Stimulated activated naive B cell treated with anti-CD40 and anti-IgM and Interleukin-4, amounts not matched to agents 10 μg/mL and 1 μg/mL and 100 μg/mL, for 72 hours (primary cell): ENCODE measurements at places on chromosomes 3 and 15.

DNA sequence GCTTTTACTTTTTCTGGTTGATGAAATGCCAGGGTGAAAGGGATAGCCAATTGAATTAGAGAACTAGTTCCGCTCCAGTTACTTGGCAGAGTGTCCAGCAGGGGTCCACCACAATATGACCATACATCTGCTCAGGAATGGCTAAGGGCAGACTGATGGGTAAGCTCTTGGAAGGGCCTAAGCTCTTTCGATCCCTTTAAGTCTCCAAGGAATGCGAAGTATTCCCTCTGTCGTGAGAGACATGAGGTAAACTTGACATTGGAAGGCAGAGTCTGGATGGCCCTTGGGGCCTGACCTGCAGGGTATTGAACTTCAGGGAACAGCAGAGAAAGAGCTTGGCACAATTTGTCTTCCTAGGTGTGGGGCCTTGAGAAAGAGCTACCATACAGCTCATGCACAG, 805.8 kb downstream of the PLOD2 start:
- DNase-seq = no peak

GRCh38 chr3:149575961-149576564, 81.8 kb downstream of the WWTR1 start:
- no peak for DNase-seq

DNA sequence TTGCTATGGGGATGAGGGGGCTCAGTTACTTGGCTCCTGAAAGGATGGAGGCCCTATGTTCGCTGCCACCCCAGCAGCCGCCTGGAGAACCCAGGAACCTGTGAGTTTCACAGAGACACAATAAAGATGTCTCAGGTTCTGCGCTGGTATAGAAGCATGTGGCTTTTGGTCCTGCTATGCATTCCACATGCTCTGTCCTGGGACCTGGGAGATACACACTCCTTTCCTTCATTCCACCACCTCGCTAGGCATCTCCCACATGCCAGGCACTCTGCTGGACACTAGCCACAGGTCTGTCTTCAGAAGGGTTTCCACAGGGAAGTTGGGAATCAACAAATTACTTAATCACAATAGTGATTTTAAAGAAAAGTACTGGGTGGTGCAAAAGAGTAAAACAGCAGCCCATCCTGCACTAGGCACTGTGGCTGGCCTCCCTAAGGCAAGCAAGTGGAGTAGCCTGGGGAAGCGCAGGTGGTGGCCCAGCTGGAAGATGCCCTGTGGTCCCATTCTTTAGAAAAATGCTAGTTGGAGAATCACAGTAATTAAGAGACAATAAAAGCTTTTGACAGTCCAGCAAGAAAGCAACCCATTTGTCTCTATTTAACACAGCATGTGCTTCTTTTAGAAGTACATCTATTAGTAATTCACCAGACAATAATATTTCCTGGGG, 408.9 kb upstream of the WNT5A start:
- no peak for DNase-seq

DNA sequence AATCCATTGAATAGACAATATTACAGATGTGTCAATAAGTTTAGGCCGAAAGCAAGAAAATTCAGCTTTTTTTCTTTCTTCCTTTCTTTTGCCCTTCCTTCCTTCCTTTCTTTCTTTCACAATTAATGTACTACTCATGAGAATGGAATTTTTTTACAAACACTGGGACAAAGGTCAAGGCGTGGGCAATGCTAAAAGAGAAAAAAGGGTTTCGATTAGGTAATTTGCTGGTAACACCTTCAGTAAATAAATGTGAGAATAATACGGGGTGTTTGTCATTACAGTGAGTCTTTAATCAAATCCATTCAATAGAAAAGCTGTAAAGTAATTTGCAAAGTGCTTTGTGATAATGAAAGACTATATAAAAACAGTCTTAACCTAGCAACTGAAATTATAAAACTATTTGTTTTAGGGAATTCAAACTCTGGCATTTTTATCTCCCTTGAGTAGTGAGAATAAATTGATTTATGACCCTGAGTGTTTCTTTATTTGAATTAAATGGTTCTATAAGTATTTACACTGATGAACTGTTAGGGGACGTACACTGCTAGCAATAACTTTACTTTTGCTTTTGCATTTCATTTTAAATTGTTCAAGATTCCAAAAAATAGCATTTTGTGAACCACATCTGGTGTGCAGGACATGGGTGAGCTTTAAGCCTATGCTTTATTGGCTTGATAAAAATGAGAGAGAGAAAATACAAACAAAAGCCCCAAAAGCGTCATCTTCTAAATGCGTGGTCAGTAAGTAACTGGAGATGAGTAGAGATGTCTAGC, 104.2 kb upstream of the THRB start:
- no peak for DNase-seq

GRCh38 chr3:120203016-120203415, 82.0 kb downstream of the GPR156 start:
- DNase-seq = no peak

DNA sequence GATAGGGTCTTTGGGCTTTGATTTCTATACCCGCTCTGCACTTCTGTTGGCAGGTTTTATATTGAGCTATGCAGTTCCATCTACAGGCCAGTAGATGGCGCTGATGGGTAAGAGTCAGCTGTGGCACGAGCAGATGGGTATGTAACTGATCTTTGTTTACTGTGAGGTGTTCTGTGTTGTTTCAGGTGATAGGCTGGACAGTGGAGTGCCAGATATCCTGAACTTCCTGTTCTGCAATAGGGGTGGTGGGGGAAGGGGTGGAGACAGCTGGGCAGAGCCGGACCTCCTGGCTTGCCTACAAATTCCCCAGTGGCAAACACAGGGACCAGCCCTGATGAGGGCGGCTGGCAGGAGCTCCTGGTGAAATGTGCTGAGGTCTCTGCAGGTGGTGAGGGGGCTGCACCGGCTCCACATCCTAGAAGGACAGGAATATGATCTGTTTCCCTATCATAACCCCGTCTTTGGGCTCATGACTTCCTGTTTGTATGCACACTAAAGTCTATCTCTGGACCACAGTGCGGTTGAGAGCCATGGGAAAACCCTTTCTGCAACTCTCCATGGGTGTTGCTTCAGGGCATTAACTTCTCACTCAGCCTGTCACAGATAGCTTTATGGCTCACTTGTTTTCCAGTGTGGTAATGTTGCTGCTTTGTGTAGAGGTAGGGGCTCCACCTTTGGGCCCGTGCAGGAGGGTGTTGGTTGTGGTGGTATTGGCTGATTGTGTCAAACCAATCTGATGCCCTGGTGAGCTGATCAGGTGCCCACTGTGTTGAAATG, 13.4 kb upstream of the FAM98B start:
- DNase-seq = no peak

DNA sequence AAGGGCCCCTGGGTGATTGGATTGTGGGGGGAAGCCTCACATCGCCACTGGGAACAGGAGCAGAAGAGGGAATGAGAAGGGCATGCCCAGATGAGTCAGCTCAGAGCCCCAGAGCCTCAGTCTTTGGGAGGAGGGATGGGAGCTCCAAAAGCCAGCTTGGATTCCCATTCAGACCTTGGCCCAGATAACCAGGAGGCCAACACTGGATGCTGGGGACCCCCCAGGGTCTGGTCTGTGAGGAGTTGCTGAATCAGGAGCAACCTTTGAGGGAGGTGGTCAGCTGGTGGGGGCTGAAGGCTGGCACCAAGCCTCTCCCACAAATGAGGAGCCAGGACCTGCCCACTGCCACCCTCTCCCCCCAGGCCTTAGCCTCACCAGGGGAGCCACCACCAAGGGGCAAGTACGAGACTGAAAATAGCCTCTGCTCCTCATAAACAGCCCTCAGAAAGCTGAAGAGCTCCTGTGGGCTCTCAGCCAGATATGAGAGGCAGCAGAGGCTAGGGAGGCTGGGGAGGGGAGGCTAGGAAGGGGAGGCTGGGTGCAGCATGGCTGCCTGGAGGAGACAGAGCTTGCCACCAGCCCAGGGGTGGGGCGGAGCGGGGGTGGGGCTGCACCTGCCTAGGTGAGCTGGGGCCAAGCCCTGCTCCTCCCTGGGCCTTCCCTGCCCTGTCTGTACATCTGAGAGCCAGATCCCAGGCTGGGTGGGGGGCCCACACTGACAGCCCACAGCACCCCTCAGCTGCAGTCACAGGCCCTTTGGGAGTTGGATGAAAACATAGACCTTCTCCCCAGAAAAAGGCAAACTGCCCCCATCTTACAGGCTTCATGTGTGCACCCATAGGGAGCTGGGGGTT, 99.8 kb downstream of the SEC22A start:
- DNase-seq = no peak

- no peak for DNase-seq
Observed at GRCh38 chr3:34183611-34184340, 385.3 kb downstream of the PDCD6IP start.

DNA sequence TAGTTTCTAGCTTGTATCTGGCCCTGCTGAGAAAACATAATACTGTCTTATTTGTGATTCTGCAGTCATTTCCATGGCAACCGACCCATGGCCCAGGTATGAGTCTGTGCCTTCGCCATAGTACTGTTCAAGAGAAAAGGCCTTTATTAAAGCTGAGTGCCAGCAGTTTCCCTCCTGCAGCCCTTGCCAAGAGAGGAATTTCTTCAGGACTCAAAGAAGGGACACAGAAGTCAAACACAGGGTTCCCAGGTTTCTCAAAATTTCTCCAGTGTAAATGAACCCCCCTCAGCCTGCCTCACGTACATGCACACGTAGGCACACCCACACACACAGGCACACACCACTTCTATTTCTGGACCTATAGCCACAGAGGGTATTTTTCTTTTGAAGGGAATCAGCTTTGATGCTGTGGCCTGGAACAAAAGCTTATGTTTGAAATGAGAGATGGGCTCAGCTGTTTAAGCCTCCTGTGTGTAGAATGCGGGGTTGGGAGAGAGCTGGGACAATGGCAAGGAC, 269.2 kb downstream of the PDCD6IP start:
- no peak for DNase-seq

DNA sequence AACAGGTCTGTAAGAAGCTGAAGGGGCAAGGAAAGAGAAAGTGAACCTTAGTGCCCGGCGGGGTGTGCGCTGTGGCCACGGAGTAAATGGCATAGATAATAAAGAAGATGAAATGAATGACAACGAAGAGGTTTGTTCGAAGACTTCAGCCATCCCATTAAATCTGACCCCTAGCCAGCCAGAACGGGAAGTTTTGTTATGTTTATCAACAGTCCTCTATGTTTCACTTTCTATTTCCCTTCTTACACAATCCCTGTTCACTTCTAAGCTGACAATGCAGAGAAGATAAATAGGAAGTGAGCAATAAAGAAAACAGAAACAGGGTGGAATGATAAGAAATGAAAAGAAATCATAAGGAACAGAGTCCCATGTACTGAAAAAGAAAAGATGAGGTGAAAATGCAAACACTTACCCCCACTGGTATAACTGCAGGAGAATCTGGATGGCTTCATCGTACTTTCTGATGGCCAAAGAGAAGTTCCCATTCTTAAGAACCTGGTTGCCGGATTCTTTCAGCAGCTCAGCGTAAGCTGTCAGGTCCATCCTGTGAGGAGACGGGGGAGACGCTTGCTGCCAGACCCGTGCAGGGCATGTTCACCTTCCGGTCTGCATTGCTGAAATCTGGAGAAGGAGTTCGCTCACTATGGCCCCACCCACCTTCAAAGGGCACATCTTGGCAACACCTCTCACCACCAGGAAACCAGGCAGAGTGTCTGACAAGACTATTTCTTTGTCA, 36.8 kb downstream of the TRANK1 start:
- DNase-seq = peak; percentile 32

GRCh38 chr15:68684476-68684875, 105.7 kb downstream of the CORO2B start:
- no peak for DNase-seq

- DNase-seq = no peak
Observed at GRCh38 chr15:82646250-82647044, 716 bp downstream of the CPEB1 start.

GRCh38 chr3:194129581-194130133, 6.3 kb upstream of the HES1 start:
- DNase-seq = no peak

- DNase-seq = no peak
Observed at GRCh38 chr3:147410526-147411237, 1.5 kb downstream of the ZIC1 start.

- DNase-seq = no peak
Observed at GRCh38 chr3:72135636-72136035, 350.7 kb upstream of the PROK2 start.

DNA sequence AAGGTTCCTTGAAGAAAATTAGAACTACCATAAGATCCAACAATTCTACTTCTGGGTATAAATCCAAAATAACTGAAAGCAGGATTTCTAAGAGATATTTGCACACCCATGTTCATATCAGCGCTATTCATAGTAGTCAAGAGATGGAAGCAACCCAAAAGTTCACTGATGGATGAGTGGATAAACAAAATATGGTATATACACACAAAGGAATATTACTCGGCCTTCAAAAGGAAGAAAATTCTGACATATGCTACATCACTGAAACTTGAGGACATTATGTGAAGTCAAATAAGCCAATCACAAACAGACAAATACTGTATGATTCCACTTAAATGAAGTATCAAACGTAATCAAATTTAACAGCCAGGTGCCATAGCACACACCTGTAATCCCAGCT, 13.1 kb downstream of the DET1 start:
- DNase-seq = no peak

- DNase-seq = peak; percentile 76
Observed at GRCh38 chr3:46845860-46846623, 17.2 kb downstream of the MYL3 start.
